ENCODE measurements at places on chromosomes 4 and X.

- no peak for DNase-seq
These were observed 175.9 kb downstream of the TSPAN5 start for GRCh38 chr4:98482503-98482846.

- no peak for DNase-seq
These were observed 35.0 kb upstream of the CCKAR start for GRCh38 chr4:26525136-26525770.

DNA sequence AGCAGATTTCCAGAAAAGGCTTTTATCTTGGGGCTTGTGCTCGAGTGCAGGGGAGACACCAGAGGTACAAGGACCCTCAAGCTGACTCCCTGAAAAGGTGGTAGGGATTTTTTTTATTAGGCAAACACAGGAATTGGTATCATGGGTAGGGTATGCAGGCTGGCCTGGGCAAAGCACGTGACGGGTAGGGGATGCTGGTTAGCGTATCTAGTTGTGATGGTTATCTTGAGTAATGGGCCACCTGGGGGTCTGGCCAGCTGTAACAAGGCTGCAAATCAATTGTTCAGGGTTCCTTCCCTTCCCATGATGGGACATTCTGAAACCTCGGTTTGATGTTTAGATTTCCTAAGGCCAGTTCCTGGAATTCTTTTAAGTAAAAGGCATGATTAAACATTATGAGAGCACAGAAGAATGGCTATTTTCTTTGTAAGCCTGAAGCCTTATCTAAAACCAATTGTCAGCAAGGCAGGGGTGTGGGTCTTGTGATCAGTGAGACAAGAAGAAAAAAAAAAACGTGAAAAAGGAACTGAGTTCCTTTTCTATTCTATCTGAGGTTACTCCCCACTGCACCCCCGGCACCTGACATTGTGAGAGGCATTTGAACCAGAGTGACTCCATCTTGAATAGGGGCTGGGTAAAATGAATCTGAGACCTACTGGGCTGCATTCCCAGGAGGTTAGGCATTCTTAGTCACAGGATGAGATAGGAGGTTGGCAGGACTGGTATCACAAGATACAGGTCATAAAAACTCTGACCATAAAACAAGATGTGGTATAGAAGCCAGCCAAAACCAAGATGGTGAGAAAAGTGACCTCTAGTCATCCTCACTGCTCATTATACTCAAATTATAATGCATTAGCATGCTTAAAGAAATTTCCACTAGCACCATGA lies 64.2 kb upstream of the S100G start:
- no peak for DNase-seq

DNA sequence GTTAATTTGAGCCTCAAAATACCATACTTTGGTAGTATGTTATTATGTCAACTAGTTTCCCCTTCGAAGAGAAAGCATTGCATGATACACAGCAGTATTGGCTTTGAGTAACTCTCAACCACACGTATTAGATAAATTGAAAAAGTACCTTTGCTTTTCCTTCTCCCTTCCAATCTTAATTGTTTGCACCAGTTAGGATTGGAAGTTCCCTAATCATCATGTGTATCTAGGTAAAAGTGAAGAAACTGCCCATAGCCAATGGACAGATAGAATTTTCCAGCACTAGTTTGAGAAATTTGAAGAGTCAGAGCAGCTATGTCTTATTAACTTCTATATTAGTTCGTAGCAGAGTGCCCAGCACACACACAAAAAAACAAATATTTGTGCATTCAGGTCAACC lies 241.3 kb downstream of the COX7B2 start:
- no peak for DNase-seq

- no peak for DNase-seq
These were observed 400 bp upstream of the PAQR3 start for GRCh38 chr4:78939667-78940008.
